Forelimb muscle (tissue), 1 donor: ENCODE measurements at places on chromosomes 16 and 17.
A peak's percentile ranks its signal among the peaks of the same experiment; 100 is the strongest.

DNA sequence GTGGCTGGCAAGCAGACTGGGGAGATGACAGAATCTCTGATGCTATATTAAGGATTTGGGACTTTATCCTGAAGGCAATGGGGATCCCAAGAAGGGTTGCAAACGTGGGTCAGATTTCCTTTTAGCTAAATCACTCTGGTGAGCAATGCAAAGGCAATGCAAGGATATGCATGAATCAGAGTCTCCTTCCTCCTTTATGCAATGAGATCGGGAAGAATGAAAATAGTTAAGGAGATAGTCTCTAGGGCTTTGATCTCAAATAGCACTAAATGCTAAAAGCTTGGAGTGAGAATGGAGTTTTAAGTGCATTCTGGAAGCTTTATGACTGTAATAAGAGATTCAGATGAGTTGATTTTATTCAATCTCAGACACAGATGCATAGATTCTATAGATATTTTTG lies 27.2 kb upstream of the SHISA9 start:
- no peak for DNase-seq

DNA sequence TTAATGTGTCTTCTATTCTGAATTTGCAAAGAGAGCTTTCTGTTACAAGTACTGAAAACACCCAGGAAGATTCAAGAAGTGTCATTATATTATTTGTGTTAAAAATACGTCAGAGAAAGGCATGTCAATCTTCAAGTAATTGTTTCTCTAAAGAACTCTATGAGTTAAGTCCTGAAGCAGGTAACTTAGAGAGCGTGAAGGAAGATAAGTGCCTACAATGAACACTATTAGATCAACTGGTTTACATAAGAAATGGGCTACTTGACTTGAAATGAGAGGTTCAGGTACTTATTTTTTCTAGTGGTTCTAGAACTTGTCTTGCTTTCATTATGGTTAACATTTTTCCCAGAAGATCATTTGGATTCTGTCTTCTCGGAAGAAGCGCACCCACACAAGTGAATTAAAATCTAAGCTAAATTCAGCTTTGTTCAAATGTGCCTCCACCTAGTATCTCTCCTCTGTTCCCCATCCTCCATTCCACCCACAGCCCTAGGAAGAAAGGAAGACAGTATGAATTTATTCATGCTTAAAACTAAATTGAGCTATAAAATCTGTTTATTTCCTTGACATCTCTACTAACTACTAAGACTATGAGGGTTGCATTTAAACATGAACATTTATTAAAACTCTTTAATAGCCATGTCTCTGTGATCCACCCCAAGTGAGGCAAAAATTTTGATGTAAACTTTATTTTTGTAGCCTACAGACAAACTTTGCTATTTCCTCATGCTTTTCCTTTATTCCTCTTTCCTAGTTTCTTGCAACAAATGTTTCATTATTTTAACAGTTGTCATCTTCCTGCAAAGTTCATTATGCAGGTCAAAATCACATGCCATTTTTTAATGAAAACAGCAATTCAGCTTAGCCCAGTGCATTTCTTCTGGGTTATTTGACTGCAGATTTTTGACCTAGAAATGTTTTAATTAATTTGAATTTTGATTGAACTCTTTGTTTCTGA lies 206.8 kb downstream of the KCNJ2 start:
- DNase-seq: no peak

DNA sequence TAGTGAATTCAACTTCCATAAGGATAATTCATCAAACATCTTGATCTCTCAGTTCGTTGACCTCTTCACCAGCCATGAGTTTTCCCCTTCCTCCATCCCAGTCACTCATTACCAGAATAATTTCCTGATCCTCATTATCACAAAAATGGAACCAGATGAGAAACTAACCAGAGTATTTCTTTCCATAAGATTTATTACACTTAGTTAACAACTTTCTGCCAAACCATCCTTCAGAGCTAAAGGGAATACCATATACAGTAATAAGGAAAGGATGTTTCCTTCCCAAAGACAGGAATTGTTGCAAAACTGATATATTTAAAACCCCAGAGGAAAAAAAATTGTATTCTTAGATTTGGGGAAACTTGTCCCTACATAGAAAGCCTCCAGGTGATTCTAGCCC lies 8.6 kb downstream of the KRTAP29-1 start:
- DNase-seq: no peak

DNA sequence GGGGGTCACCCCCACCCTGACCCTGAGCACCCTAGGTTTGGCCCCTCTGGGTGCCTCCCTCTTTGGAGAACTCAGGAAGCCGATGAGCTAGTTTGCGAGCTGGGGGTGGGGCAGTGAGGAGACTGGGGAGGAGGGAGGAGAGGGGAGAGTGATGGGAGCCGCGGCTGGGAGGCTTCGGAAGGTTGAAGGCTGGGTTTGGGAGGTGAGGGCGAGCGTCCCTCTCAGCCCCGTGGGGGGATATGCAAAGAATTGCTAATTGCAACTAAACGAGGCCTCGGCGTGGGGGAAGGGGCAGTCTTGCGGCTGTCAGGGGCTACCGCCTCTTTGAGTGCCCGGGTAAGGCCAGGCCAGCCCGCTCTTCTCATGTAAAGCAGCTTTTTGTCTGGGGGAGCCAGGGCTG lies 17.6 kb upstream of the FZD2 start:
- no peak for DNase-seq

DNA sequence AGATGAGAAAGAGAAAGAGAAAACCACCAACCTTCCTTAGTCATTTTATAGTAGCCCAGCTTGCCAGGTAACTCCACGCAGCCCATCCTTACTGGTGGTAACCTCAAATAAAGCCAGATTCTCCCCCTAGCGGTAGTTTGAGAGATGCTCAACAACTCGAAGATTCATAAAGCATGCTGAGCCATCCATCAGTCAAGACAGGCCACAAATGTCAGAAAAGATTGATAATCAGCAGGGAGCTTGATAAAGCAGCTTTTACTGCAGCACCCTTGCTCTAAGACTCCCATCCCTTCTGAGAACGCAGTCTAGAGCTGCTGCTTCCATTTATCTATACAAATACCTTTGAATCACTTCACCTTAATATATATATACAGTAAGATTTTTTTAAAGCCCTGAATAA lies 451.5 kb upstream of the HSBP1 start:
- DNase-seq: peak; percentile 11

DNA sequence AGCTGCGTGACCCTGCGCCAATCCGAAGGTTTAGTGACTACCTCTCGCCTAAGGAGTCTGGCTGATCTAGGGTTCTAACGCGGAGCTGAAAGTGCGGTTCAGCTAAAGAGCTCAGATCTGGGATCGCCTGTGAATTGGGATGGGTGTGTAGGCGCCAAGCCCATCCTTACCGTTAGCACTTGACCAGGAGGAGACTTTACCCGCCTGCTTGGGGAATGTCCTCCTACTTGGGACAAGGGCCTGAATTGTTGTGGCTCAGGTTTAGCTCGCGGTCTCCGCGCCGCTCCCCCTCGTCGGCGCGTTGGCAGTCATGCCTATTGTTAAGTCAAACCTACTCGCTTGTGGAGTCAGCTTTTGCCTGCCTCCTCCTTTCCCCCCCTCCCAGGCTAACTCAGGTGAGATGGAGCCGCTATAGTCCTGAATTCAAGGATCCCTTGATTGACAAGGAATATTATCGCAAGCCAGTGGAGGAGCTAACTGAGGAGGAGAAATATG lies 480 bp downstream of the MRPS7 start:
- DNase-seq: no peak

GRCh38 chr16:46774743-46775177 lies 26.6 kb upstream of the MYLK3 start:
- no peak for DNase-seq

DNA sequence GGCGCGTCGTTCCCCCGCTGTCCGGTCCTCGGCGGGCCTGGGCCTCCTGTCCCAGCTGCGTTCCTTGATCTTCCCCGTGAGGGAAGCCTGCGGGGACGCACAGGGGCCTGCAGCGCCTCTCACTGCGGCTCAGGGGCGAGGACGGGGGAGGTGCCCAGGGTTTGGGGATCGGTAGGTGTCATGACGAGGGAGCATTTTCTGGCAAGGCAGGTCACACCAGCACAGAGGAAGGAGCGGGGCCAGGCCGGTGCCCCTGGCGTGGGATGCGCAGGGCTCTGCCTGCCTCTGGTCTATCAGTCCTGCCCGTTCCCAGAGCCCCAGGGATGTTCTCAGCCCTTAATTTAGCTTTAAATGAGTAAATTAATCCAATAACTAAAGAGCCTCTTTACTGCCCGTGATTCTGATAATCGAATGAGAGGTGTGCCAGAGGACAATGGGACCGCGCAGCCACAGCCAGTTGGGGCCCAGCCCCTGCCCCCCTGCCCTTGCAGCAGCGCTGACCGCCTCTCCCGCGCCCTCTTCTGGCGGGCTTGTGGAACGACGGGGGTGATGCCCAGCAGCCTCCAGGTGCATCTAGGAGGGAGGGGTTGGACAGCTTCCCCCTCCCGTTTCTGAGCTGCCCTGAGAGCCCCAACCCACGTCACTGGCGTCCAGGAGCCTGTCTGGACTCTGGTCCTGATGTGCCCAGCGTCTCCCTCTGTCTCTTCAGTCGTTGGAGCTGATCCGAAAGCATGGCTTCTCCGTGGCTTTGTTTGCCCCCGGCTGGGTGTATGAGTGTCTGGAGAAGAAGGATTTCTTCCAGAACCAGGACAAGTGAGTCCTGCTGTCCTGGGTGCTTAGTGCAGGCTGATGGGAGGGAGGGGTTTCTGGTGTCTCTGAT lies 7.9 kb downstream of the ENGASE start:
- no peak for DNase-seq

DNA sequence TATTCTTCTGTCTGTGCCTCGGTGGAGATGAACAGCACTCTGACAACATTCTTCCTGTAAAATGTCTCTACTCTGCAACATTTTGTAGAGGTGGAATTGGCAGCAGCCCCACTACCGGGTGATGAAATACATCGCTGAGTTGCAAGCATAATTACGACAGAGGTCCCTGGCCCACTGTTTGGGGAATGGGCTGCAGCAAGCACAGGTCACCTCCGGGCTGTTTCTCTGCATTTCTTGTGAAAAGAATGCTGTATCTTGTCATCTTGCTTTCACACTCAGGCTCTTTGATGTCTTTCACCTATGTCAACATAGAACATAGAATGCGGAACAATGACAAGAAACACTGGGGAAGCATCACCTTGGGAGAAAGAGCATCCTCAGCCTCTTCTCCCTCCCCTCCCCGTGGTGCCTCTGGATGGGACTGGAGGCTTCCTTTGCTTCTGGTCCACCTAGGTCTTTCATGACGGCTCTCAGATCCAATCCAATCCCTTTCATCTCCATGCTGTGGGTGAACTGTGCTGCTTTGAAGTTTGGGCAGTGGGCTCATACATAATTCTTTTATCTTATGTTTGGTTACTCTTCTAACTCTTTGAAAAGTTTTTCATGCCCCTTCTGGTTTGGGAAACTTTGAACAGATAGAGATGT lies 265.0 kb downstream of the PHKB start:
- no peak for DNase-seq

GRCh38 chr16:28616636-28617035 lies 6.8 kb upstream of the SULT1A1 start:
- no peak for DNase-seq

- DNase-seq: no peak
Measured at GRCh38 chr17:22265807-22266206, 573.5 kb downstream of the KCNJ18 start.

DNA sequence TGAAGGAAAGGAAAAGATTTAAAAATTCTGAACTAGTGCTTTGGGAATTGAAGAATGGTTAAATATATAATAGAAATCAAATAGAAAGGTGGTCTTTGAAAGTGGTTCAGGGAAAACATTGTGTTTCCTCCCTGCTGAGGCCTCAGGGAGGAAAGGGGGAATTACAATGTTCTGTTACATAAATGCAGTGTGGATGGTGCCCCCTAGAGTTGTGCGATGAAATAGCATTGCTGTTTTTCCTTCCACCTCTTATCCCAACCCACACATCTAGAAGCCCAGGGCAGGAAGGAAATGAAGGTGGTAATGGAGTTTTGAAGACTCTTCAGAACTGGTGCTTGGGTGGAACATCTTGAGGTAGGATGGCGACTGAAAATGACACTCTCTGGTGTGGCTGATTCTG lies 6.4 kb upstream of the TOX3 start:
- no peak for DNase-seq

DNA sequence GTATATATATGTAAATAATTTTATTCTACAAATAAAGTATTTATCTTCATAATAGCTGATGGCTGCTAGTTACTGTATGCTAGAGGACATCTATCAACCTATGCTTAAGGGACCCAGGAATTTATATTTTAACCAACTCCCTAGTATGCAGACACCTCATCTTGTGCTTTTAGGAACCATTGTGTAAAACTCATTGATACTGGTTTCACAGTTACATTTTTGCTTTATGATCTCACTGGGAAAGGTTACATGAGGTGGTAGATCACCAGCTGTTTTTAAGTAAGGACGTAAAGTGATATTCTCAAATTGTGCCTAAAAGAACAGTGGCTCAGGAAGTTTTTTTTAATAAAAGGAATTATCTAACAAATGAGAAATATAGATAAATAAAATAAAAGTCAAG lies 56.4 kb downstream of the VMP1 start:
- no peak for DNase-seq

GRCh38 chr17:46773221-46773605 lies 45.3 kb downstream of the WNT3 start:
- no peak for DNase-seq

GRCh38 chr17:50783193-50783660 lies 15.9 kb upstream of the ANKRD40CL start:
- no peak for DNase-seq
